ENCODE measurements at places on chromosomes 2 and 18.
A peak's percentile ranks its signal among the peaks of the same experiment; 100 is the strongest.

DNA sequence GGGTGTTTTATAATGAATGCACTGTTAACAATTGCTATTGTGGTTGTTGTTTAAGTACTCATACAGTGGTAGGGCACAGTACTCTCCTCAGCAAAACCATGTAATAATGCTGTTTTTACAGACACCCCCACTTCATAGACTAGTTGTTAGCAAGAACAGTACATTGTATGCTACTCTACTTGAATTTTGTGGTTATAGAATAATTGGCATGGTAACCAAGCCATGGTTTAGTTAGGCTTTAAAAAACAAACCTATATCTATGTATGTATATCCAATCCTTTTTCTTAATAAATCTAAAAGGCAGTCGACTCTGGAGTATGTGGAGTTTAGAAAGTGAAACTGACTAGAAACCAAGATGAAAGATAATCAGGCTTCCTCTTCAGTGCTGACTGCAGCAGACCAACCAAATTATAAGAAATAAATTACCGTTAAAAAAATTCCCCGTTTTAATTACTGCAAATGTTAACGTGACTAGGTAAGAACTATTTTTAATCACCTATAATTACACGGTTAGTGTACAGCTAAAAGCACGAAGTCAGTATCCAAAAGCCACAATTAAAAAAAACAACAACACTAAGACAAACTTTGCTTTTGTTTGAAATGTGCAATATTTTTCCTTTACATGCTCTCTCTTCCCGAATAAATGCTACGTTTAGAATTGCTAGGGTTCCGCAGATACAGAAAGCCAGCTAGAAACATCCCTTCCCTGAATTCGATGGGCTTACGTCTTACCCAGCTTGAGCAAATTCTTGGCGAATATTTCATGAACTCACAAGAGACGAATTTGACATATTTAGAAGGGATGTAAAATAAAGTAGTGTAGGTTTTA is 113.3 kb upstream of the SERTAD2 start:
- peak; percentile 51 for DNase-seq

DNA sequence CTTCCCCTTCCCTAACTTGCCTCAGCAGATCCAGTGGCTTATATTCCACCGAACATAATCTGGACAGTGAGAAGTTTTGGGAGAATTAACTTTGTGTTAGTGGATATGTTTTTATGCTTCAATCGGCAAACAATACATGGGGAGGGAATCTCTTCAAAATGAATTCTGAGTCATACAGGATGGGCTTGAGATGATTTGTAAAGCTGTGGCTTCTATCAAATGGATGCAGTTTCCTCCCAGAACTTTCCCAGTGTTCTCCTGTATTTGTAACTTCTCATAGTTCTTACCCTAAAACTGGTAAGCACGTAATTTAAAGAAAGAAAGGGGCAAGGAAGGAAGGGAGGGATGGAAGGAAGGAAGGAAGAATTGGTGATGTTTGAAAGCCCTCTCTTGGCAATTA is 36.8 kb downstream of the PDCL3 start:
- DNase-seq: no peak

DNA sequence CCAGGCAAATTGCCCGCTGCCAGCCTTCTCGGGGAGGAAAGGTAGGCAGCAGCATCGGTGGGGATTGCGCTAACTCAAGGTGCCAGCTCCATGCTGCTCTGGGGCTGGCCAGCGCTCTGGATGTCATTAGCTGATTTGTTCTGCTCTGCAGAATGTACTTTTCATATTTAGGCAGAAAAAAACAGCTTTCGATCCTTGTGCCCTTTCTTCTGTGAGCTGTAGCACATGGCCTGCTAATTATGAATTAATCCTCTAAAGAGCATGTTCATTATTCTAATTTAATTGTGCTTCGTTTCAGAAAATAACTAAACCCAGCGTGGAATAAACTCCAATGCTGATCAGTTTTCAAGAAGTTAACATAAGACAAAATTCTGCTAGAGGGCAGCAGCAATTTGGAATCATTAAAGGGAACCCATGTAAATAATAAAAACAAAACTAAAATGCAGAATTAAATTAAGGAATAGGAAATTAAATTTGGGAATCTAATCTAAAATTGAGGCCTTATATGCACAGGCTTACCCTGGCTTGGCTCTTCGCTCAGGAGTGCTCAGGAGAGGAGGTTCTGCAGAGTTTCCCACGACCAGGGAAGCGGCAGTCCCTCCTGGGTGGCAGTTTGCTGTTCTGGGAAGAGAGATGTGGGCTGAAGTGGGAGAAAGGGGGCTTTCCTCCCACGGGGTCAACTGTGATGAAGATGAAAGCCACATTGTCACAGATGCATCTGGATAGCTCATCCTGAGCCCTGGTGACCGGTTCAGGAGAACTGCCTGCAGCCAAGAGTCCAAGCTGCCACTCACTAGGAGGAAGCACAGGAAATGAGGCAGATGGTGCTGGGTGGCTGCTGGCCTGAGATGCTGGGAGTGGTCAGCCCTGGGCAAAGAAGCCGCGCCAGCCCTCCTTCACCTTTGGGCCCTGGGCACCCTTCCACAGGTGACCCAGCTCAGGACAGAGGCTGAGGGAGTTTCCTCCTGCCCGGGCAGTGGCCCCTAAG is 93.2 kb upstream of the PKDCC start:
- DNase-seq: no peak

GRCh38 chr2:232633413-232634205 is at the start of gene EFHD1:
Gene EFHD1 (plus strand): TSS chr2:232633604. CDS start chr2:232633705, 101 bp downstream.
- peak; percentile 51 for DNase-seq

DNA sequence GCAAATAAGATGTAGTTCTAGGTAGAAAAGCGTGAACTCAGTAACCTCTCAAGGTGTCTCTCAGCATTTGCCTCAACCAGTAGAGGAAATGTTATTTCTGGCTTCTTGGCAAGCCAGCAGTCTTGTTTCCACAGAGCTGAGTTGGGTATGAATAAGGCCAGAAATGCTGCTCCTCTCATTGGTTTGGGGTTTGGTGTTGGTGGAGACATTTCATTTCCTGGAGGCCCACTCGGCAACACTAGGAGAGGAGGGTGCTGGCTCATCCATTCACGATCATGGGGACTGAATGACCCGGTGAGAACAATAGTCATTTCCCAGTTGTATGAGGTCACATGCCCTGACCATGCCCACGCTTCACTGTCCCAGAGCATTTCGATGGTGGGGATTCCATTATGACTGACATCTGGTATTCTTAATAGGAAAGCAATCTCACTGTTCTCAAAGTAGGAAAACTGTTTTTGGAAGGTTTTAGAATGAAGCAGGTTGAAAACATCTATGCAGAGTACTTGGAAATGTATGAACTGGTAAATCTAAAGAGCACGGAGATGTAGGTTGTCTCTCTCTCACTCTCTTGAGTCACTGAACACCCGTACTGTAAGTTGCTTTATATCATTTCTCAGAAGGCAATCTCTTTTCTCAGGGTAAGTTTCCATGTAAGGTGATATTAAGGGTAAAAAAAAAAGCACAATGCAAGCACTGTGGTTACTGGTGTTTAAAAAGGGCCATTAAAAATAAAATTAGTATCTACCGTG is 37.1 kb upstream of the CTLA4 start:
- DNase-seq: no peak

- DNase-seq: no peak
Observed at GRCh38 chr2:162342321-162342720, 1.6 kb upstream of the GCA start.

- DNase-seq: no peak
Observed at GRCh38 chr18:37539236-37539635, 26.4 kb downstream of the CELF4 start.

GRCh38 chr2:197184959-197185586 is 125.5 kb downstream of the ANKRD44 start:
- DNase-seq: no peak

GRCh38 chr2:184463866-184464248 is 134.5 kb upstream of the ZNF804A start:
- DNase-seq: no peak

DNA sequence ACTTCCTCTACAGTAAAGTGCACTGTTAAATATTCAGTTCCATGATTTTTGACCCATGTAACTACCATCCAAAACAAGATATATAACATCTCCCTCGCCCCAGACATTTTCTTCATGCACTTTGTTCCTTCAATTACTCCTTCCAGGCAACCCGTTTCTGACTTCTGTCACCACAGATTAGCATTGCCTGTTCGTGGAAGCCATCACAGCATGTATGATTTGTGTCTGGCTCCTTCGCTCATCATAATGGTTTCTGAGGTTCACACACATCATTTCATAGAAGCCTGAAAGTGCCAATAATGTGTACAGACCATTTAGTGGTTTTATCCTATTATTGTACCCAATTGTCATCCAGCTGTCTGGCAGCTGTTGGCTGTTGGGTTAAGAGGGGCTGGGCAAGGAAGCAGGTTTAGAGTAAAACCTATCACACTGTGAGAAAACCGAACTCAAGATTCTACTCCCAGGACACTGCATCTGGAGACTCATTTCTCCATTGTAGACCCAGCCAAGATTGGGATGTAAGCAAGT is 16.1 kb downstream of the ARHGAP28 start:
- DNase-seq: no peak

DNA sequence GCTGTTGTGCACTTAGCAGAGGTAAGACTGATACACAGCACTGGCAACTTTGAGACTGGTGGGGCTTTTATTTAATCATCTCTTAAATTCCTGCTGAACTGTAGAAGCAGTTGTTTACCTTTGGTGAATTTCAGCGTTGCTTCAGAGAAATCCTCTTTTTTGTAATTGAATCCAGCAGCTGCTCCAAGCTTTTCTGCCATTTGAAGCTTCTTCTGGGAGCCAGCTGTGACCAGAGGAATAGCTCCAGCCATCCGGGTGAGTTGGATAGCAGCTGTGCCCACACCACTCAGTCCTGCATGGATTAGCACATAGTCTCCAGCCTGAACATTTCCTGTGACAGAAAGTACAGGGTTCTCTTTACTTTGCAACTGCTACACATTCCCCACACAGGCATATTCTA is 3.9 kb downstream of the TP53I3 start:
- DNase-seq: no peak

GRCh38 chr2:101823859-101824258 is 126.4 kb downstream of the MAP4K4 start:
- no peak for DNase-seq

- no peak for DNase-seq
Observed at GRCh38 chr2:727071-727470, 49.9 kb upstream of the TMEM18 start.

DNA sequence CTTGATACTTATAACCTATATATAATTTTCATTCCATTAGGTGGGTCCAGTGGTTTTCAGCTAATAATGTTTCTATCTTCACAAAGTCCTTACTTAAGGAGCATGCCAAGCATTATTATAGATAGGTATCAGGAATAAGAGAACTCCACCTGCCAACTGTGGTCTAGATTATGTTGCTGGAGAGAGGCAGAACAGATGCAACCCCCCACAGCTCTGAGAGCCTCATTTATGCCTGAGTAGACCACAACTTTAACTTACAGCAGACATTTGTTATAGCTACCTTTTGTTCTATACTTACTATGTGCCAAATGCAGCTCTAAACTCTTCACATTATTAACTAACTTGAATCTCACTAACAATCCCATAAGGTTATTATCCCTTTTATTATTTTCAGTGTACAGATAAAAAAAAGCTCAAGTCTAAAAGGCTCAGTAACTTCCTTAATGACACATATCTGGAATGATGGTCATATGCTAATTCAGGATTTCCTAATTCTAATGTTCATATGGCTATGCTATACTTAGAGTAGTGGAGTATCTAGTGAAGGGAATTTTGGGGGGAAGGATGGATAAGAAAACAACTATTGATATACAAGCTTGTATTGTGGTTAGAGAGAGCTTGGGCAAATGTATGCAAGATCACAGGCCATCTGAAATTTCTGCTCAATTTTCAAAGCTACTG is 119.1 kb upstream of the RND3 start:
- DNase-seq: no peak

DNA sequence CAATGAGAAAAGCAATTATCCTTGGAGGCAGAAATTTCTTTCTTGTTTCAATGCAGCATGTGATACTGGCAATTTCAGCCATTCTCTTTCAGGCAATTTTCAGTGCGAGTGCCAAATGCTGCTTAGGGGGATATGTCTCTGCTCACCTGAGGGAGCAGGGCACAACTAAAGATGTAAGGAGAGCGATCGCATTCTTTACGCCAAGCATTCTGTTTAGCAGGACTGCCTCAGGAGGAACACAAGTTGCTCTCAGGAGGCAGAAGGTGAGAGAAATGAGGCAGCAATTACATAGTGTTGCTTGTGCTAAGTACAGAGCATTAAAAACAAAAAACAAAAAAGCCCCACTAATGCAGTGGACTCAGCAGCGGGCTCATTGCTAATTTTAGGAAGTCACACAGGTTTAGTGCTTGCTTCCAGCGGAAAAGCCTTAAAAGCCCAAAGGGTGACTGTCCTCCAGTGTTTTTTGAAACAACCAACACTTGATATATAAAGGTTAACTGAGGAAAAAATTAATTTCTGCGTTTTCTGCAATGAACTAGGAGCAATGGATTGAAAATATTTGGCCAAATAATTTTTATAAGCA is 116.9 kb downstream of the METTL8 start:
- no peak for DNase-seq

DNA sequence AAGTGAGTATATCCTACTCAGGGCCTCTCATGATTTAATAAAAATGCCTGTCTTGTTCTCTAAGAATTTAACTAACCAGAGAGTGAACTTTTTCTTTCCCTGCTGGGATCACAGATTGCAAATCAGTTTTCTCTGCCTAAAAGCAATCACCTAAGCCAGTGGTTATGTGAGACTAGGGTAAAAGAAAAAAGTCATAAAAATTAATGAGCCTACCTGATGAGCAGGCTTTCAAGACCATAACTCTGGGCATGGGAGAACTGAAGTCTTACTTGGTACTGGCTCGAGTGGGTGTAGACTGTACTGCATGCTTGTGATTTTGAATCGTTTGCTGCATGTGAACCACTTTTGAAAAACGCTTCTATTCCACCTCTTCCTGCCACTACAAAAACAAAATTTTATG is 1677.0 kb upstream of the LRRTM1 start:
- no peak for DNase-seq

DNA sequence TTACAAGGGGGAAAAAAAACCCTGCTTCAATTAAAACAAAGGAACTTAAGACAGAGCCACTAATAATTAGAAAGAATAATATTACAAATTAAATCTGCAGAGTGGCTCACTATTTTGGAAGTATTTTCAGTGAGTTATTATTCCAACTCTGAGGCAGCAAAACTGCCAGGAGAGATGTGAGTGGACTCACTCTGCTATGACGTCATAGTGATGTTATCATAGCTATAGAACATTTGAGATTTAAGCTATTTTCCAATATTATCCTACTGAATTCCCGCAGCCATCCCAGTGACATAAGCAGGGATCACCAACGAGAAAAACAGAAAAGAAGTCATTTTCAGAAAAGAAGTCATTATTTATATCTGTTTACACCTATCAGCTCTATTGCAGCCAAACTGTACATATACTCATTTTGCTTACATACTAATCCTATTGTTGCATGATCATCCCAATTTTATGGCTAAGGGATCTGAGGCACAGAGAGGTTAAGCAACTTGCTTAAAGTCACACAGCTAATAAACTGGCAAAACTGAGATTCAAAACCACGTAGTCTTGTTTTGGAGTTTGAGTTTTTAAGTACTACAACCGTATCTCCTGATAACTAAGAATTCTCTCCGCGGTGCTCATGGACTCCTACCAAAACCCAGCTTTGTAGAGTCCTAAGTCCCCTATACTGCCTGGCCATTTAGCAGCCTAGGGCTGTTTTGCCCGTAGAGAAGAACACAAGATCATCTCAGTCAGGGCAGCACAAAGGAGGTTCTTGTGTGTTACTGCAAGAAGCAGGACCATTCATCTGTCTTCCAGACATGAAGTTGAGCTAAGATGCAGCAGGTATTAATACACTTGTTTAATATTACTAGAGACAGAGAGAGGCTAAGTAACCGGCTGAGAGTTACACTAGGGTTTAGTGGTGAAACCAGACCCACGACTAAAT is 299.8 kb downstream of the TCF4 start:
- no peak for DNase-seq

GRCh38 chr2:174485788-174486562 is 854 bp downstream of the GPR155 start:
- peak; percentile 48 for DNase-seq
